ENCODE measurements at places on chromosomes 7 and 10. TPM values are rescaled to one million over a fixed set of nuclear protein-coding genes. Genes with fewer than 3 reads are reported as not detected.

Gene PRKCQ
- 0.03 TPM for polyA plus RNA-seq

Gene GARS1
- 551 TPM for polyA plus RNA-seq

Gene FAM25A
- polyA plus RNA-seq = not detected

Gene FOXP2
- polyA plus RNA-seq = 0.89 TPM

Gene VSIR
- polyA plus RNA-seq = 23.8 TPM

Gene DNAJC9
- 20.0 TPM for polyA plus RNA-seq

- peak; percentile 39 for DNase-seq
These were observed 220.9 kb downstream of the C7orf25 start for GRCh38 chr7:42690794-42691639.

GRCh38 chr10:126872768-126873167 is 32.5 kb upstream of the DOCK1 start:
- no peak for DNase-seq

DNA sequence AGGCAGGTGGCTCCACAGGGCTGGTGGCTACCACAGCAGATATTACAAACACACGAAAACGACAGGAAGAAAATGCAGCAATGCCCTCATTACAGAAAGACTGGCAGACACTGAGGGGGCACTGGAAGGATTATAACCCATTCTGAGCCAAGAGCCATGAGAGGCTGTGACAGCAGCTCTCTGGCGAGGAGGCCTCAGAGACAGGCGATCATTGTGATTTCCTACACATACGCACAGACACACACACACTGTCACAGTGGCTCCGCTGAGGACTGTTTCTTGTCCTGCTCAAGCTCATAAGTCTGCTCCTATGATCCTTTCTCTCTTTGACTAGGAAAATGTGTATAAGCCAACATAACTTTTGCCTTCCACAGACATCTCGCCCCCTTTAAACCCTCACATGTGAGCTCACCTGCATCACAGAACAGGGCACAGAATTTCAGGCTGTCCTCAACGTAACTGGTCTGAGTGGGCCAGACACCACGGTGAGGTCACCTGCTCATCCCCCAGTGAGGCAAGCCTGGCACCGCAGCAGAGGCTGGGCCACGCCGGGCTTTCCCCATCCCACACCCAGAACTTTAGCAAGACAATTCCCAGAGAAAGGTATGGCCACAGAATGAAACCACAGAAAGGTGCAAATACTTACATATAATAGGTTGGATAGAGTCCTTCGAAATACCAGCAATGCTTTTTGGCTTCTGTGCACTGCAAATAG is 51.7 kb downstream of the VOPP1 start:
- DNase-seq = no peak

- no peak for DNase-seq
These were observed 64.8 kb downstream of the LANCL2 start for GRCh38 chr7:55429835-55430499.

DNA sequence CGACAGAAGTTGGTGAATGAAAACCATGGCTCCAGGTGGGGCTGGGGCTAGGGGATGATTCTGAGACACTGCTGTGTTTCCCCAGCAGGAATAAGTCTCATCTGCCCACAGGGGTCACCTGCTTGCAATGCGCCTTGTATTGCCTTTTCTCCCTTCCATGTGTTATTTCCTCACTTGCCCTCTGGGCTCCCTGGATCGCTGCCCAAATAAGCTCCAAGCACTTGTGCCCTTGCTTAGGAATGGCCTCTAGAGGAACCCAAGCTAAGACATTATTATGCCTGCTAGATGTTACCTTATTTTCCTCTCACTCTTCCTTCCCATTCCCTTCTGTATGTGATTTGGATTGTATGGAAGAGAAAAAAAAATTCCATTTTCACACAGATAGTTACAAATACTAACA is 24.8 kb upstream of the PLPP4 start:
- no peak for DNase-seq

DNA sequence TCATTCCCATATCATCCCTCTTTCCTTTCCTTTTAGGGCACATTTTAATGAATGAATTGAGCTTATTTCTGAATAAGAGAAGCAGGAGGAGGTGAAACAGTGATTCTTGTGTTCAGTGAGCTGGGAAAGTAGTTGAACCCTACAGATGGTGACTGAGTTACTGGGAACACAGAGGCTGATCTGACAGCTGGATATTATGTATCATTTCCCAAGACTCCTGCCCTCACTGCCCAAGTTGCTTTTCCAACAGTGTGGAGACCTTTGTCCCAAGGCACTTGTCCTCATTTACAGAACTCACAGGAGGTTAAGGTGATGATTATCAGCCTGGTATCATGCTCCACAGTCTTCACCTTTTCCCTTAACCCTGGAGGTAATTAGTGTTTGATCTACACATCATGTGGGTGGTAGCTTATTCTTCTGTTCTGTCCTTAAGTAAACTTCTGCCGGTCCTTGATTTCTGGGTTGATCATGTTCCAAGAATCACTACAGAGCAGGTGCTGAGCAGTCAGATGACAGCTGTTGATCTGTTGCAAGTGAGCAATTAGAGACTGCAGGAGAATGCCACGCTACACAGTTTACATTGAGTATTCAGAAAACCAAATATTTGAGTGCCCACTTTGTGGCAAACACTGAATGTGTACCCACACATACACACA is 2.6 kb downstream of the PRLHR start:
- no peak for DNase-seq

- DNase-seq = no peak
These were observed 825.9 kb upstream of the IGFBP3 start for GRCh38 chr7:46746695-46747687.

DNA sequence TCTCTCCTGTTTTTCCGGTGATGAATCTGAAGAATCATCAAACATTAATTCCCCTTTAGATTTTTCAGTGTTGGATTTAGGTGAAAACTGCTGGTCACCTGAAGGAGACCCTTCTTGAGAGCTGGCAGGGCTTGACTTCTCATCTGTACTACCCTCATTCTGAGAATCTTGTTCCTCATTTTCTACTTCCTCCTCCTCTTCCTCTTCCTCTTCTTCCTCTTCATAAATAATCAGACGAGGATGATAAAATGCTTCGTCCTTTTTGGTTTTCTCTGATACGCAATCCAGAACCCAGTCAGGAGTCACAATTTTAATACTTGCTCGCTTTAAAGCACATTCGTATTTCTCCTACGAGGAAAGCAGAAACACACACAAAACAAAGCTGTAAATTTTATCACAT is 26.9 kb downstream of the PAXIP1 start:
- DNase-seq = no peak

DNA sequence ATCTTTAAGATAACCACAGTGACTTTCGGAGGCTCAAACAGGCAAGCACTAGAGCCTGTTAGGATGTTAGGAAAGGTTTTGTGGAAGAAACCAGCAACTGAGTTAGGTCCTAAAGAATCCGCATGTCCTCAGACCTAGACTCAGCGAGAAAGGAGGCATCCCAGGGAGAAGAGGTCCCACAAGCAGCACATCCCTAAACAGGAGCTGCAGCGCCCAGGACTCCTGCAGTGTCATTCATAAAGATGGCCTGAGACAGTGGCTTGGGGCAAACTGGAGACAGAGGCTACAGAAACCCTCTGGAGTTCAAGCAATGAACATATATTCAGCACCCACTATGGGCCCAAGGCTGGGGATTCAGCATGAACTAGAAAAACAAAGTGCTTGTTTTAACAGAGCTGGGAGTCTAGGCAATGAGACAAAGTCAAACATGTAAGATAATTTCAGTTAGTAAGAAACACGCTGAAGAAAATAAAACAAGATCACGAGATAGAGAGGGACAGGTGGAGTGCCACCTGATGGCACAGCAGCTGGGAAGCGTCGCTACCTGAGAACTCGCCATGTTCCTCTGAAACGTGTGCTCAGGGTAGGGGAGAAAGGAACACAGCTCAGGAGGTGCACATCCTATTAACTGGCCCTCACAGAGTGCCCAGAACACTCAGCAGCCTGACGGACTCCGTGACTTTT is 48.1 kb downstream of the PARD3 start:
- no peak for DNase-seq

DNA sequence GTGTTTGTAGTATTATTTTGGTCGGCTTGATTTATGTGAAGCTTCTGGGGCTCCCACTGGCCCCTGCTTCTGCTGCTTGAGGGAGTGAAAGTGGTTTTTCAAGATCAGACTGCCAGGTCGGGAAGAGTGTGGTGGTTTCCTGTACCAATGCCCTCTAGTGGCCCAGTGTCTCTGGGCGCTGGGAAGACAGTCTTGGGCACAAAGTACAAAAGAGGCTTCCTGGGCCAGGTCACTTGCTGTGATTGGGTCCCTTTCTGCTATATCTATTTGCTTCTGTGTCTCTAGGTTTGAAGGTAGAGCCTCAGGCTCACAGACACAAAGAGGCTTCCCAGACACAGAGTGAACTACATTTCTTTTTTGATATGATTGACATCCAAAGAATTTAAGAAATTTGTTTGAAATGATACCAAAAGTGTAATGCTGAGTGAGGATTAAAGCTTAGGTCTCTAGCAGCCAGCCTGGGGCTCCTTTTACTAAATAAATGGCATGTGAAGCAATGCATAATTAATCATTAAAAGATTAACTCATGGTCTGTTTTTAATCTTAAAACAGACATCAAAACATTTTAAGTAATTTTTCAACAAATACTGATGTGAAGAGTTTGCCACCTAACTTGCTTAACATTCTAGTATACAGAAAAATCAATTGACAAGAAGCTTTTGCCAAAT is 36.3 kb downstream of the ABCB1 start:
- no peak for DNase-seq

GRCh38 chr7:85125176-85125575 is 61.7 kb downstream of the SEMA3D start:
- no peak for DNase-seq

- peak; percentile 99 for DNase-seq
These were observed 13.1 kb upstream of the ZMIZ2 start for GRCh38 chr7:44735403-44736165.

DNA sequence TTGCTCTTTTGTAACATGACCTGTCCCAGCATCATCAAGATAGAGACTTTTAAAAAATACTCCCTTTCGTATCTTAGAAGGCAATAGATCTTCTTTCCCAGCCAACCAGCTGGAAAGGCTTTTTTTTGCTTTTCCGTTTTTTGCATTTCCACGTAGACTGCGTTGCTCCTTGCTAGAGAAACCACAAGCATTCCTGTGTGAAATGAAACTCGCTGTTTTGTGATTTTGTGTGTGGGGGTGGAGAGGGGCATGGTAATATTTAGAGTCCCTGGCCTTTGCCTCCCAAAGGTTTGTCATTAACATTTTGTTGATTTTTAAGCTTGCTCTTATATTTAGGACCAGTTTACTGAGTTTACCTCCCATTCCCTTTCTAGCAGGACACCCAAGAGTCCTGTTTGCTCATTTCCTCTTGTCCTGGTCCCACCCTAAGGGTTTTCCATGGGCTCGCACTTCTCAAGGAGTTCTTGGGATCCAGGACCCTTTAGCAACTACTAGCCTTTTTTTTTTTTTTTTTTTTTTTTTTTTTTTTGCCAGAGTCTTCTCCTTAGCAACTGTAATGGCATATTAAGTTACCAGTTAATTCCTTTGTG is 243.6 kb downstream of the BICC1 start:
- peak; percentile 74 for DNase-seq

GRCh38 chr7:99557196-99557607 is 1.2 kb upstream of the ZNF655 start:
- peak; percentile 13 for DNase-seq

- no peak for DNase-seq
These were observed 34.9 kb downstream of the LMOD2 start for GRCh38 chr7:123690550-123690949.

DNA sequence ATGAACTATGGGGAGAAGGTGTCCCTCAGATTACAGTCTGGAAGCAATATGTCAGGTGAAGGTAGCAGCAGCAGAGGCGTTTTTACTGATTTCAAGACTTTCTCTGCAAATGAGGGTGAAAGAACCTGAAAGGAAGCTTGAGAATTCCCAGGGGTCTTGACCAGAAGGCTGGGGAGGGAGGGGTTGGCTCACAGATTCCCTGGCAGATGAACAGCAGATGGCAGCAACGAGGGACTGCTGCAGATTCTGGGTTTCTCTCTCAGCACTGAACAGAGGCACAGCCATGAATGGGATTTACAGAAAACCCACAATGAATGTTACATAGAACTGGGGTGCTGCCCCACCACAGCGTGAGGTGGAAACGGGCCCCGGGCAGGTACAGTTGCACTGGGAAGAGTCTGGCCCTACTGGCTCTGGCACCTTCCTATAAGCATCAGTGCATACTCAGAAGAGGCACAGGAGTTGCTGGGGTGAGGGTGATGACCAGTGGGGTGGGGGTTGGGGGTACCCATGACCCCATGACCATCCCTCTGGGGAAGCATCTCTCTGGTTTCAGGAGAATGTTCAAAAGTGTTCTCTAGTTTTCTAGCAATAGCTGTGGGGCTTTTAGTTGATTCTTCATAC is 317.8 kb downstream of the SH2D4B start:
- DNase-seq = no peak

- DNase-seq = no peak
These were observed 103.1 kb upstream of the AFAP1L2 start for GRCh38 chr10:114507449-114507848.

Measured in IMR-90 (cell line).